Osteocyte (in vitro differentiated cells): ENCODE measurements at places on chromosomes 3 and 15. TPM values are rescaled to one million over a fixed set of nuclear protein-coding genes. Genes with fewer than 3 reads are reported as not detected.

EFCC1 gene
- total RNA-seq = 0.13 TPM in 1 of 2 replicates, not detected in the other

MUC13 gene
- not detected in 2 replicates for total RNA-seq

- no peaks in the 10 kb centered on the region for H3K36me3 ChIP-seq
- DNase-seq = no peak
- H3K27me3 ChIP-seq = no peaks in the 10 kb centered on the region
- H3K4me3 ChIP-seq = no peak overlapping the region
Measured at GRCh38 chr3:188339410-188340295, 185.7 kb downstream of the LPP start.

DNA sequence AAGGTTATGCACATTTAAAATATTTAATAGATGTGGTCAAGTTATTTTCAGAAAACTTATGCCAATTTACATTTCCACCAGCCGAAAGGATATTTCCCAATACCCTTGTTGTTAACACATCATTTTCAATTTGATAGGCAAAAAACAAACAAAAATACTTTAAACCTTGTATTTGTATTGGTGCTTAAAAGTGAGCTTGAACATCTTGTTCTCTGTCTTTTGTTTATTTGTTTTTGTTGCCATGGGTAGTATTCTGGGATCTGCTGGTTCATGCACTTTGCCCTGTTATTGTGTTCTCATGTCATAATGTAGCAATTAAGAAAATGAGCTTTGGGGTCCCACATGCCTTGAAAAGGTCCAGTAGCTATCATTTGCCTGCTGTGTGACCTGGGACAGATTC, 191.4 kb downstream of the LRTM1 start:
- no peak overlapping the region for H3K4me3 ChIP-seq
- no peak for DNase-seq
- no peaks in the 10 kb centered on the region for H3K36me3 ChIP-seq
- H3K27me3 ChIP-seq = no peaks in the 10 kb centered on the region
- H3K4me1 ChIP-seq = no peaks in the 10 kb centered on the region

DNA sequence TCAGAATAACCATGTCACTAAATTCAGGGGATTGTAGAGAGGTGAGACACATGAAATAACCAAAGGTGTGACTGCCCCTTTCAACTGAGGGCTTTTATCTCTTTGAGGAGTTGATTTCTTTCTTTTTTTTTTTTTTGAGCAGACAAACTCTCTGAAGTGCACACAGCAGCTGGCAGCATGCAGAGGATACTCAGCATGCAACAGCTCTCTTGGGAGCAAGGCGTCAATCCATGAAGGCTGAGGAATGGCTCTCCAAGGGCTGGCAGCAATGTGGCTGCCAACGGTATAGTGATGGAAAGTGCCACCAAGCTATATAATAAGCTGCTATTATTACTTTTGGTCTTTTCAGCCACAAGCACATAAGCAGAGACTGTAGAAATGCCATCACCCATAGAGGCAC, 226.7 kb upstream of the FEZF2 start:
- DNase-seq = no peak
- H3K27ac ChIP-seq = no peak overlapping the region
- no peak overlapping the region for H3K4me3 ChIP-seq

DNA sequence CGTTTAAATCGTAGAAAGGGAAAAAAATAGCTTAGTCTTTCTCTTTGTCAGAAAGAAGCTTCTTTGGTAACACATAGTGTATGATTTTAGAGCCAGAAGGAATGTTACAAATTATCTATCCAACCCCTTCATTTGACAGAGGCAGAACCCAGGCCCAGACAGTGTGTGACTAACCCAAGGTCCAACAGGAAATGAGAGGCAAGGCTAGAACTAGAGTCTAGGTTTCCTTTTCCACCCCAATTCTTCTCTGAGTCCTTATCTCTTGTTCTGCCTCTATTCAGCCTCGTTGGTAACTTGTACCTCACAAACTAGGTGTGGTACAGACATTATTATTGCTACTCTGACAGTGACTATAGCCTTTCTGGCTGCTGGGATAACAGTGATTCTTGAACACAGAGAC, 39.3 kb downstream of the QTRT2 start:
- peaks cover 16% of the 10 kb centered on the region for H3K4me1 ChIP-seq
- no peak overlapping the region for H3K4me3 ChIP-seq
- peaks cover 3% of the 10 kb centered on the region for H3K27me3 ChIP-seq
- no peaks in the 10 kb centered on the region for H3K36me3 ChIP-seq
- no peak for DNase-seq

DNA sequence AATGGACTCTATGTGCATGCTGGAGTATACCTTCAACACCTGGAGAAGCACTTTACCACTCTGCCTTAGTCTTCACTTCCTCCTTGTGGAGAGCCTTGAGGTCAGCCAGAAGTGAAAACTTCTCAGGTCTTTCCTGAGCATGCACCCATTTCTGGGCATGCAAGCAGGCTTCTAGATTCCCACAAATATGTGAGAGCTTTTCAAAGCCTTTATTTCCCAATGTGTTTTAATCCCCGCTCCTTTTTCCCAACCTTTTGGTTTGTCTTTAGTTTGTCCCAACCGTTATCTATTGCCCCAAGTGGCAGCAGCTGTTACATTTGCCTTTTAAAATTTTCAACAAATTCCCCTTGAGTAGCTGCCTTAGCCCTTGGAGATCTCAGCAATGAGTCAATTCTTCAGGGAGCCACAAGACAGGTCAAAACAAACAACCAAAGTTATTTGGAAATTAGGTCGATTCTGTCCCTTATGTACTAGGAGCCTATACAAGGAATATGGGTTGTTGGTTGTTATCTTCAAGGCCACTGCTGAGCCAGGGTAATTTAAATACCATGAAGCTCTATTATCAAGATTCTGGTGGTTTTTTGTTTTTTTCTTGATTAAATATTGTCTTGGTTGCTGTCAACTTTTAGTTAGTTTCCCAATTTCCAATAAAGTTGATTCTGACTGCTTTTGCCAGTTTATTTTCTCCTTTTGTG, 44.4 kb downstream of the LSM3 start:
- no peak for DNase-seq
- peaks cover 25% of the 10 kb centered on the region for H3K36me3 ChIP-seq
- H3K4me1 ChIP-seq = peaks cover 51% of the 10 kb centered on the region
- H3K4me3 ChIP-seq = no peak overlapping the region

- peaks cover 11% of the 10 kb centered on the region for H3K4me1 ChIP-seq
- no peak overlapping the region for H3K27ac ChIP-seq
- no peak overlapping the region for H3K4me3 ChIP-seq
- H3K27me3 ChIP-seq = no peaks in the 10 kb centered on the region
Measured at GRCh38 chr3:43747641-43748040, 56.9 kb downstream of the ABHD5 start.

- no peak overlapping the region for H3K27ac ChIP-seq
- H3K4me1 ChIP-seq = peaks cover 9% of the 10 kb centered on the region
- H3K36me3 ChIP-seq = no peaks in the 10 kb centered on the region
- H3K27me3 ChIP-seq = no peaks in the 10 kb centered on the region
Measured at GRCh38 chr3:115232167-115232566, 85.1 kb upstream of the ZBTB20 start.

GPR87 gene
- not detected in 2 replicates for total RNA-seq

GRCh38 chr3:52021489-52022268, 26.0 kb upstream of the RPL29 start:
- no peak for DNase-seq
- H3K4me3 ChIP-seq = no peak overlapping the region
- no peaks in the 10 kb centered on the region for H3K36me3 ChIP-seq
- peaks cover 52% of the 10 kb centered on the region for H3K4me1 ChIP-seq
- H3K27me3 ChIP-seq = no peaks in the 10 kb centered on the region

VPS39 gene
- total RNA-seq = 79.3 and 81.7 TPM in 2 replicates

DNA sequence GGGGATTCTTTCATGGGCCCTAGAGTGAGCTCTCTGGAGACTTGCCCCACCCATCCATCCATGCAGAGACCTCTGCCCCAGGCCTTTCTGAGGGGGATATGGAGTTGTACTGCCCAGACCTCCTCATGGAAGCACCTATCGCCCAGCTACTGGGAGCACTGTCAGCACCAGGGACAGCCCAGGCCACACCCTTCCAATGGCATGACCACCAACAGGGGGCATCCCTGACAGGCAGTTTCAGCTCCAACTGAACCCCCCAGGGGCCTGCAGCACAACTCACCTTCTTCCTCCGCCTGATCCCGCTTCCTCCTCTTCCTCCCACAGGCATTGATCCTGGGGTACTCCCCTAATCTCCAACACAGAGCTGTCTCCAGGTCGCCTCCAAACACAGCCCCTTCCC, 21.8 kb downstream of the MRPS11 start:
- H3K4me3 ChIP-seq = no peak overlapping the region
- no peak overlapping the region for H3K27ac ChIP-seq
- no peaks in the 10 kb centered on the region for H3K27me3 ChIP-seq
- H3K4me1 ChIP-seq = no peaks in the 10 kb centered on the region
- DNase-seq = no peak
- H3K36me3 ChIP-seq = no peaks in the 10 kb centered on the region

- no peaks in the 10 kb centered on the region for H3K27me3 ChIP-seq
- no peaks in the 10 kb centered on the region for H3K36me3 ChIP-seq
- no peaks in the 10 kb centered on the region for H3K4me1 ChIP-seq
- H3K27ac ChIP-seq = no peak overlapping the region
Measured at GRCh38 chr3:135260025-135260424, 465.0 kb downstream of the EPHB1 start.

DNA sequence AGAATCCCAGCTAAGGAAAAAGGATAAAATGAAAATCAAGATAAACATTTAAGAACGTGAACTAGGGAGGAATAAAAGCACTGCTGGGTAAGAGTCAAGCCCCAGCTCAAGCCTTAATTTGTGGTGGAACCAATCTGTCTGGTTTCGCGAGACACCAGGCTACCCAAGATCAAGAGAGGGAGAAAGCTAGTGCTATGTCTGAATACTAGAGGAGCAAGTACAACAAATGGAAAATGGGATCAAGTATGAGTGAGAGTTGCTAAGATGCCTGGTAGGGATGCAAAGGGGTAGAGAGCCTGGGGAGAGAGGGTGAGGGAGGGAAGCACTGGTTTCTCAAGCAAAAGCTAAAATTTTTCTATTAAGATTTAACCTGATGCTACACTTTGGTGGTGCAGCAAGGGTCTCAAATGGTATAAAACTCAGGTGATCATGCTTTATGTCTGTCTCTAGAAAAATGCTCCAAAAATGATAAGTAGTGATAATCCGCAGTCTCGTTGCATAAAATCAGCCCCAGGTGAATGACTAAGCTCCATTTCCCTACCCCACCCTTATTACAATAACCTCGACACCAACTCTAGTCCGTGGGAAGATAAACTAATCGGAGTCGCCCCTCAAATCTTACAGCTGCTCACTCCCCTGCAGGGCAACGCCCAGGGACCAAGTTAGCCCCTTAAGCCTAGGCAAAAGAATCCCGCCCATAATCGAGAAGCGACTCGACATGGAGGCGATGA, 1.7 kb upstream of the SETD5 start:
- no peaks in the 10 kb centered on the region for H3K27me3 ChIP-seq
- peak overlapping the region; percentile 100 for H3K27ac ChIP-seq
- DNase-seq = no peak
- peaks cover 20% of the 10 kb centered on the region for H3K36me3 ChIP-seq
- H3K4me1 ChIP-seq = peaks cover 56% of the 10 kb centered on the region

- no peaks in the 10 kb centered on the region for H3K27me3 ChIP-seq
- DNase-seq = no peak
- peaks cover 5% of the 10 kb centered on the region for H3K36me3 ChIP-seq
- H3K4me1 ChIP-seq = peaks cover 42% of the 10 kb centered on the region
- H3K4me3 ChIP-seq = no peak overlapping the region
- peak overlapping the region; percentile 74 for H3K27ac ChIP-seq
Measured at GRCh38 chr3:146308682-146309081, 57.8 kb upstream of the PLSCR4 start.

- peaks cover 2% of the 10 kb centered on the region for H3K27me3 ChIP-seq
- no peak overlapping the region for H3K27ac ChIP-seq
- DNase-seq = no peak
- H3K4me1 ChIP-seq = no peaks in the 10 kb centered on the region
Measured at GRCh38 chr3:100455841-100456550, 36.4 kb upstream of the TMEM45A start.

SAMD7 gene
- not detected in 2 replicates for total RNA-seq

DNA sequence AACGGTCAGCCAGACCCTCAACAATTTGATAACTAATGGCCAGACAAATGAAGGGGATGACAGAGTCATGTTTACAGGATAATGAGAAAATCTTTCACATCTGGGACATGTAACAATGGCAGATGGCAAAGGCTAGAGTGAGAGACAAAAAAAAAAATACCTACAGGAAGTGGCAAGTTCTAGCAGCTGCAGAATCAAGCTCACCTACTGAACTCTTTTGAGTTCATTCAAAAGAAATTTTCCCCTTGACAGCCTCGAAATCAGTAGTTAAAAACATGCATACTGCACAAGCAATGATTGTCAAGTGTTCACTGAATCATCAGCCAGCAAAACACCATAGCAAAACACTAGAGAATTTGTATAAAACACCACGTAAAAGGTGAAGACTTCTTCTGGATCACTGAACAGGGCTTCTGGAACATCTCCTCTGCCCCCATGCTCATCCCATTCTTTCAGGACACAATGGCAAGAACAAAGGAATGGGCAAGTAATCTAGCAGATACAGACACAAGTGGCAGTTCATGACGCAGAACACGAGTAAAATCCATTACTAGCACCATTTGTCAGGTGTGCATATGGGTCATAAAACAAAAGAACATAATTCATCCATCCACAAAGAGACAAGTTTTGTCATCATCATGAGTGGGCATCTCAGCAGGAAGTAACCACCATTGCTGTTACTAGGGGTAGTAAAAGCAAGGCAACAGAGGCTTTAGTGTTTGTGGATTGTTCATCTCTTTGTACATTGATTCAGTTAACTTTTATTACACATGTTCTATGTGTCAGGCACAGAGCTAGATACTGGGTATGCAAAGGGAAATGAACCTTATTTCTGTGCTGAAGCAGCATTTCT, 13.8 kb upstream of the KCNMB2 start:
- H3K4me1 ChIP-seq = peaks cover 11% of the 10 kb centered on the region
- no peak overlapping the region for H3K4me3 ChIP-seq
- no peaks in the 10 kb centered on the region for H3K36me3 ChIP-seq

DNA sequence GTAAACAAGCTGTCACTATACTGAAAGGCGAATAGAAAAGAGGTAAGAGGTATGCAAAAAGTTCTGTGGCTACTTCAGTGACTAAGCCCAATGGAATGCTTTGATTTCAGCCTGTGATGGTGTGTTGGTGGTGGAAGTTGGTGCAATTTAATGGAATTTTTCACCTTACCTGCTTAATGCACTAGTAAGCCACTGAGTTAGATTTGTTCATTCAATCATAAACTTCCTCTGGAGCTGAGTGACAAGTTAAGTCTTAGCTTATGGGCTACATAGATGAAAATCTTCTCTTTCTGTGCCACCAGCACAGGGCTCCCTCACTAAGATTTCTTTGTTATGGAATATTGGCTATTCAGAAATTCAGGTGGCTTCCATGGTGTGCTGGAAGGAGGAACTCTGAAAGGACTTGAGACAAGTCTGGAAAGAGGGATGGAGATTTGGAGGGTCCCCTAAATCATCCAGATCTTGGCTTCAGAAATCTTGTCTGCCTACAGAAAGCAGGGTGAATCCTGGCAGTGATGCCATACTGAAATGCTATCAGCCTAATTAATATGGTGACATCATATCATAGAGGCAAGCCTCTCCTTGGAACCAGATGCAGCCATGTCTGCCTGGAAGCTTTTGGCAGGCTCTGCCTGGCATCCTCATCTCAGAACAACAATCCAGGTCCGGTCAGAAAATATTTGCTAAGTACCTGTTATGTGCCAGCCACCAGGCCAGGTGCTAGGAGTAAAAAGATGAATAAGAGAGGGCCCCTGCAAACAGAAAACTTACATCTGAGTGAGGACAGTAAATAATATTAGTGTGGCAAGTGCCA, 8.1 kb upstream of the GAP43 start:
- peaks cover 3% of the 10 kb centered on the region for H3K36me3 ChIP-seq
- DNase-seq = no peak
- H3K4me1 ChIP-seq = no peaks in the 10 kb centered on the region
- no peak overlapping the region for H3K27ac ChIP-seq

STAB1 gene
- total RNA-seq = not detected in 2 replicates

FETUB gene
- total RNA-seq = not detected in 2 replicates
